ENCODE measurements at places on chromosomes 5 and 9. TPM values are rescaled to one million over a fixed set of nuclear protein-coding genes. Genes with fewer than 3 reads are reported as not detected.

The TAF9 gene
- 38.3 TPM for total RNA-seq

The COX7C gene
- total RNA-seq: 237 TPM

GRCh38 chr5:6829150-6829784 lies 116.0 kb downstream of the TENT4A start:
- H3K27ac ChIP-seq: no peak overlapping the region
- H3K36me3 ChIP-seq: no peaks in the 10 kb centered on the region
- DNase-seq: peak; percentile 50

The FYB1 gene
- 277 TPM for total RNA-seq

- no peaks in the 10 kb centered on the region for H3K36me3 ChIP-seq
- no peak overlapping the region for H3K4me3 ChIP-seq
- DNase-seq: no peak
- H3K27me3 ChIP-seq: no peaks in the 10 kb centered on the region
- no peaks in the 10 kb centered on the region for H3K4me1 ChIP-seq
Observed at GRCh38 chr5:83891261-83891660, 170.6 kb upstream of the HAPLN1 start.

The FAXDC2 gene
- 1.4 TPM for total RNA-seq

The SAXO1 gene
- 0.21 TPM for total RNA-seq

The EPB41L4B gene
- not detected for total RNA-seq

DNA sequence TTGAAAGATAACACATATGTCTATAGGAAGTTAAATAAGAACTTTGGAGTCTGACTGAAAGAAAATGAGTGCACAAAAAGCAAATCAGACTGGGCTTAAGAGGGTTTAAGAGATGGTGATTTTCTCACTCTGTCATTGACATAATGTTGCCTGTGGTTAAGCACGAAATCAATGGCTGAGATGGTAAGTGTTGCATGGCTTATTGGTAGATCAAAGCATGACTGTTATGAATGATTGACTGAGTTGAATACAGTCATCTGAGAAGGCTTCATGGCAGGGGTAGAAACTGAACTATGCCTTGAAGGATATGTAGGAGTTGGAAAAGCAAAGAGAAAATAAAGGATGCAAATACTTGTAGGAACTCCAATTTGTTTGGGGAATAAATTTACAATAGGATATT lies 136.6 kb downstream of the PLPPR1 start:
- H3K4me1 ChIP-seq: no peaks in the 10 kb centered on the region
- no peak overlapping the region for H3K4me3 ChIP-seq
- DNase-seq: no peak
- no peaks in the 10 kb centered on the region for H3K36me3 ChIP-seq

DNA sequence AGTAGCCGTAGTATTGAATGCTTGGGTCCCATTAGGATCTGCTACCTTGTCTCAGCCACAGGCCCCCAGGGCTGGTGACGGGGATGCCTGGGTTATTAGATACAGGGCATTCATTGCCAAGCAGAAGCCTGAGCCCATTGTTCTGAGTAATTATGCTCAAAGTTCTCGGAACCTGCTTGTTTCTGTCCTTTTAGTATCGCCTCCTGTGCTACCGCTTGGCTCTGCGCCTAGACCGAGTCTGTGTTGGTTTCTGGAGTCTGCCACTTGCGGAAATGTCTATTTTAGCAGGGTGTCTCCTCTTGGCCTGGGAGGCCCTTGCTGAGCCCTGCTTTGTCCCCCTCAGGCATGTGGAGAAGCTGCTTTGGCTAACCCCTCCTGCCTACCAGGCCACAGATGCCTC lies 506.1 kb downstream of the BNC2 start:
- H3K27me3 ChIP-seq: no peaks in the 10 kb centered on the region
- H3K4me3 ChIP-seq: no peak overlapping the region
- DNase-seq: no peak
